ENCODE measurements at places on chromosomes 12 and 14.

DNA sequence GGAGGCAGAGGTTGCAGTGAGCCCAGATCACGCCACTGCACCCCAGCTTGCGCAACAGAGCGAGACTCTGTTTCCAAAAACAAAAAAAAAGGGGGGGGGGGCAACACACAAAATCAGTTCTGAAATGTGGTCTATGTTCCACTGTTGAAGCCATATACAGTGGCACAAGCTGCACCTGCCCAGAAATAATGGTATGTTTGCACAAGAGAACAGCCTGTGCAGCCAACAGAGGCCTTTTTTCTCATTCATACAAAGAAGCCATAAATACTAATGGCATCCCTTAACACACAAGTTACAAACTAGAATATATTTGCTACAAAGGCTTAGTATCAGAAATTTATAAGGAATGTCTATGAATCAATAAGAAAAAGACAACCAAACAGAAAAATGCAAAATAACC lies 37.1 kb downstream of the ITPR2 start:
- DNase-seq, result no peak

DNA sequence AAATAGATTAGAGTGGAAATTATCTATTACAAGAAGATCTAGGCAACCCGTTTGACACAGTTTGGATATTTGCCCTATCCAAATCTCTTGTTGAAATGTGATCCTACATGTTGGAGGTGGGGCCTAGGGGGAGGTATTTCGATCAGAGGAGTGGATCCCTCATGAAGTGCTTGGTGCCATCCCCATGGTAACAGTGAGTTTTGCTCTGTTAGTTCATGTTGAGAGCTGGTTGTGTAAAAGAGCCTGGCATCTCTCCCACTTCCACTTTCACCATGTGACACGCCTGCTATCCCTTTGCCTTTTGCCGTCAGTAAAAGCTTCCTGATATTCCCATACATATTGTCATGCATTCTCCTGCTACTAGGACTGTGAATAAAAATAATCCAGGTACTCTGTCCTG lies 66.4 kb upstream of the FLRT2 start:
- no peak for DNase-seq

- DNase-seq, result no peak
Observed at GRCh38 chr12:64566831-64567517, 43.3 kb upstream of the RASSF3 start.

- peak; percentile 86 for DNase-seq
Observed at GRCh38 chr12:219891-220352, 6.0 kb upstream of the SLC6A12 start.

- DNase-seq, result no peak
Observed at GRCh38 chr12:4417936-4418335, 27.7 kb downstream of the FGF6 start.

DNA sequence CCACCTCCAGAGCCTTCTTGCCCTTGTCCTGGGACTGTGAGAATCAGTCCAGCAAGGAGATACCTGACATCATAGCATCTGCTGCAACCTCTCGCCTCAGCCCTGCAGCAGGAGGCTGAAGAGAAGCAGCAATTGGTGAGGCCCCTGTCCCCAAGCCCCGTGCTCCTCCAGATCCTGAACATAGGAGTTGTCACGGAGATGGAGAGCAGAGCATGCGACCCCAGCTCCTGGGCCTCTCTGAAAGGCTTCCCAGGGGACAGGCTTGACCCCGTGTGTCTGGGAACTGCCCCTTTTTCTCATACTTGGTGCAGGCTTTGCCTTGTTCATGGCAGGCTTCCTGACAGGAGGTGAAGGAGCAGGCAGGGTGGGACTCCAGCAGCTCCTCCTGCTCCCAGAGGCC lies 127.7 kb upstream of the PZP start:
- DNase-seq, result no peak

DNA sequence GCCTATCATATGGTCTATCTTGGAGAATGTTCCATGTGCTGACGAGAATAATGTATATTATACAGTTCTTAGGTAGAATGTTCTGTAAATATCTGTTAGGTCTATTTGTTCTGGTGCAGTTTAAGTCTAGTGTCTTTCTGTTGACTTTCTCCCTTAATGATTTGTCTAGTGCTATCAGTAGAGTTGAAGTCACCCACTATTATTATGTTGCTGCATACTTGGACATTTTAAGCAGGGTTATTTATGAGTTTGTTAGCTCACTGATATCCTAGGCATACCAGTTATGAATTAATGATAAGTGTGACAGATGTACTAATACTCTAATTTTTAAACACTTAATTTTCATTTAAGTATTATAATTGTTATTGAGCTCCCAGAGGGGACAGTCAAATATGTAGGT lies 292.5 kb downstream of the AKAP6 start:
- no peak for DNase-seq

- DNase-seq, result no peak
Observed at GRCh38 chr12:123388951-123389559, 5.1 kb downstream of the KMT5A start.

DNA sequence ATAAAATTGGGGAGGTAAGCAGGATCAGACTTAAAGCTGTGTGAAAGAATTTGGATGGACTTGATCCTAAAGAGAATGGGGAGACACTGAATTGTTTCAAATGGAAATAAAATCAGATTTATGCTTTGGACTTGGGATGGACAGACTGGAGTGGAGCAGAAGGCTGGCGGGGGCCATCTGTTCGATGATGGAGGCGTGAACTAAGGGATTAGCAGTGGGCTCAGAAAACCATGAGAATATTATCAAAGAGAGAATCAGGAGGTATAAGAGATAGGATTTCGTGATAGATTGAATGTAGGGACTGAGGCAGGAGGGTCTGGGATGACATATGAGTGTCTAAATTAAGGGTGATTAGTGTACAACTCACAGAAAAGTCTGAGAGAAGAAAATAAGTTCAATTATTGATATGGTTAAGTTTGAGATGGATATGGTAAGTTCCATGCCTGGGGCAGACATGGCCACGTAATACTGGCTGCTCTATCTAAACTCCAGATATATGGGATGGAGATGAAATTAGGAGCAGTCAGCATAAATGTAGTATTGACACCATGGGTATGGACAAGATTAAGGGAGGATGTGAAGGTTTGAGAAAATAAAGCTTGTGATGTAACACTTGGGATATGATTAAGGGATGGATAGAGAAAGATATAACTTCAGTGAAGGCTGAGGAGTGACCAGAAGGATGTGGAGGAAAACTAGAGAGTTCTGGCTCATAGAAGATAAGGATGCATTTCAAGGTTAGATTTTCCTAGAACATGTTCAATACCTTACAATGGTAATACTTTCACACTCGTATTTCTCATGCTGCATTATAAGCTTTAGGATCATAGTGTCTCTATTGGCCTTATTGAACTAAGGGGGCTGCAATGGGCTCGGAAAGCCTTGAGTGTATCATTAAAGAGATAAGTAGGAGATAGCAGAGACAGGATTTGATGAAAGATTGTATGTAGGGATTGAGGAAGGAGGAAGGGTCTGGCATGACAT lies 1.0 kb upstream of the TSSK4 start:
- no peak for DNase-seq

DNA sequence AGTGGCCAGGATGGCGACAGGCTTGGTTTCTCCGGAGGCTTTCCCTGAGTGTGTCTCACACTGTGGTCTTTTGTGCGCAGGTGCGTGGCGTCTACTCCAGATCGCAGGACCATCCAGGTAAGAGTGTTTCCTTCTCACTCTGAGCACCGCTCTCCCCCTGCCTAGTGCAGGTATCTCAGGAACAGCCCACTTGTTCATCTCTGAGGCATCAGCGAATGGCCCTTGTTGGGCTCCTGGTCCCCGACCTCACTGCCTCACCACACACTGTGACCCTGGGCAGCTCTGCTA lies 781 bp downstream of the ADGRD1 start:
- no peak for DNase-seq

- DNase-seq, result no peak
Observed at GRCh38 chr12:70045036-70045435, 198.2 kb upstream of the CNOT2 start.

DNA sequence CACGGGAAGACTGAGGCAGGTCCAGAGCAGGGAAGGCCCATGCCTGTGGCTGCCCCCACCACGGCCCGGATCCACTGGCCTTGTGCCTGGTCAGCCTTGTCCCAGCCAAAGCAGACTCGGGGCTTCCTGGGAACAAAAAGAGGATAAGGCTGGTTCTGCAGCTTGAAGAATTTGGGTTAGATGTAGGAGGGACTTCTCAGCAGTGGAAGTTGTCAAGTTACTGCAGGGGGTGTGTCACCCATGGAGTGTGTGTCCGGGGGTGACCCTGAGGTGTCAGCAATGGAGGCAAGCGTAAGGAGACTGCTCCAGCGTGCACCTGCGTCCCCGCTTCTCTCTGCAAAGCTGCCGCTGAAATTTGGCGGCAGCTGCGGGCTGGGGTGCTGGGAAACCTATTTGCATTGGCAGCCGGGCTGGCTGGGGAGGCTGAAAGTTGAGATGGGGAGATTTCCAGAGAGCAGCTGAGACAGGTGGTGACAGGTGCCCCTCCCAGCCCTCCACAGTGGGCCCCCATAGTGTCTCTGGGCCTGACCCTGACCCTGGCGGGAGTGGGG lies 12.5 kb upstream of the TNFAIP2 start:
- no peak for DNase-seq

DNA sequence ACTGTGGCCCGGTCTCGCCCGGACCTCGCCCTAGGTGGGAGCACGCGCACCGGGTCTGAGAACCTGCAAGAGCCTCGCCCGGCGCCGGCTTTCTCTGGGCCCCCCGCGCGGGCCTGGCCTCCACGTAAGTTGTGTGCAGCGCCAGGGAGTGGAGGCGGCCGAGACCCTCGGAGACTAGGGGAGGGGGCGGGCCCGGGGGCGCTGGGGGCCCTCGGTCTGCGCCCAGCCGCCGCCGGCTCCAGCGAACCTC lies 183 bp upstream of the PRMT8 start:
- DNase-seq, result no peak

GRCh38 chr14:101458741-101459550 lies 102.3 kb upstream of the DIO3 start:
- no peak for DNase-seq

- DNase-seq, result no peak
Observed at GRCh38 chr12:94769047-94769420, 118.7 kb upstream of the TMCC3 start.

DNA sequence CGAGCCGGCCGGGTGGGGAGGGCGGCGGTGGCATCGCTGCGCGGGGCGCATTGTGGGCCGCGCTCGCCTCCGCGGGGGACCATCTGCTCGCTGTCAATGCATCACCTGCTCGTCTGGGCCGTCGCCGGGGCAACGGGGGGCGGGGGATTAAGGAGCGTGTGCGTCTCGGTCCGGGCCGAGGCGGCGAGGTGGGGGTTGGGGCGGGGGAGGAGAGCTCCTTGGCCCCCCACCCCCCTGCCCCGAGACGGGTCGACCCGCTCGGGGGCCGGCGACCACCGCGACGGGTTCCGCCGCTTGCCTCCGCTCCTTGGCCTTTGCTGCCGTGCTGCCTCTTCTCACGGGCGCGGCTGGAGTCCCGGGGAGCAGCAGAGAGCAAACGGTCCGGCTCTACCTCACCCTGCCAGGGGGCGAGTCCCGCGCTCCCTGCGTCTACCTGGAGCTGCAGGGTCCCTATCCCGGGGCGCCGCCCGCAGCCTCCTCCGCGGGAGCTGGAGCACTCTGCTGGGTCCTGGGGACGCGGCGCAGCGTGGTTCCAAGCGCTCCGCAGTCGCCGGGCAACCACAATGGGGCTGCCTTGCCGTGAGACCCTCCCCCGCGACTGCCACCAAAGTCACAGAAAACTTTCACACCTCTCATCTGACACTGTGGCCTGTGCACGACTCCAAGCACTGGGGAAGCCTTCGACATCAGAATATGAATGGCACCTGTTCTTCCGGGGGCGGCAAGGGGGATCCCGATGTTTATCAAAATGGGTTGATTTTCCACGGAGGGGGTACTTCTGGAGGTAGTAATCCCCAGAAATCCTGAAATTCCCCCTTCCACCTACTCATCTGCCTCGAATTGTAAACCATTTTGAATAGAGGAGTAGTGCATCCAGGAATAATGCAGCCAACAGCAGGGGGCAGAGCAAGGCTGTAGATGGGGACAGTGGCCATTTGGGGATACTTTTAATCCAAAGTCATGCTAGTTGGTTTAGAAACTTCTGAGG lies at the start of gene C12orf42:
TSS of gene C12orf42 (minus strand) at position 500 of the 988 bp plus-strand sequence. CDS start 17,542 bp downstream, outside the sequence.
- DNase-seq, result peak; percentile 77

DNA sequence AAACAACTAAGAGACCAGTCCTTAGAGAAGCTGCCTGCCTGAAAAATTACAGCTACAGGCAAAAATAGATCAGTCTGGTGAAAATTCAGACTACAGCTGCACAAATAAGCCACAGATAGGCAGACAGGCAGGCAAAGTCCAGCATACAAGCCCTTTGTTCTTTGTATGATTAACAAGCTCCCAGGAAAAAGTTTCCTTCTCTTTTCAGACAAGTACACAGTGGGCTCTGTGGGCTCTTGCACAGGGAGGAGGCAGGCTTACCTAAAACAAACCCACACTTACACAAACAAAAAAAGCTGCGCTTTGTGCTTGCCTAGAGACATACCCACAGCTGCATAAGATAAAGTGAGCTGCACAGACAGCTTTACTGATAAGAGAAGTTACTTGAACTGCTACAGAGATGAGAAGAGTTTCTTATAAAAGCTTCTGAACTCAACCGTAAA lies 7.7 kb downstream of the OR6C68 start:
- DNase-seq, result no peak

Measured in activated CD8-positive, alpha-beta memory T cell treated with anti-CD3 and anti-CD28 coated beads, Interleukin-2, amount 50 U/mL, for 48 hours (primary cell).